Kidney epithelial cell (primary cell): ENCODE measurements at places on chromosomes 11 and 22. TPM values are rescaled to one million over a fixed set of nuclear protein-coding genes. Genes with fewer than 3 reads are reported as not detected.

The OR1S1 gene
- not detected in 2 replicates for total RNA-seq

- DNase-seq = no peak
Measured at GRCh38 chr22:17990147-17990546, 34.2 kb downstream of the MICAL3 start.

DNA sequence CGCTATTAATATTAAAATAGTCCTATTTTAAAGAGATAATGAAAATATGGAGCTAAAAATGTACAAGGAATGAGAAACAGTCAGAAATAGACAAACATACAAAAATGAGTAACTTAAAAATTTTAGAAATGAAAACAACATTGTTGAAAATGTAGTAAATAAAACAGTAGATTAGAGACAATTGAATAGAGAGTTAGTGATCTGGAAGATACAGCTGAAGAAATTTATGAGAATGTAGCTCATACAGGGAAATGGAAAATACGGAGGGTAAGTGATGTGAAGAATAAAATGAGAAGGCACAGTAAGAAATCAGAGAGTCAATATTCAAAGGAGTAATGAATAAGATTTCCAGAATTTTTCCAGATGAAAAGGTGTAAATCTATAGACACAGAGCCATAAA lies 424.8 kb downstream of the SOX6 start:
- no peak for DNase-seq

- DNase-seq = no peak
Measured at GRCh38 chr22:32618441-32619140, 144.0 kb downstream of the FBXO7 start.

DNA sequence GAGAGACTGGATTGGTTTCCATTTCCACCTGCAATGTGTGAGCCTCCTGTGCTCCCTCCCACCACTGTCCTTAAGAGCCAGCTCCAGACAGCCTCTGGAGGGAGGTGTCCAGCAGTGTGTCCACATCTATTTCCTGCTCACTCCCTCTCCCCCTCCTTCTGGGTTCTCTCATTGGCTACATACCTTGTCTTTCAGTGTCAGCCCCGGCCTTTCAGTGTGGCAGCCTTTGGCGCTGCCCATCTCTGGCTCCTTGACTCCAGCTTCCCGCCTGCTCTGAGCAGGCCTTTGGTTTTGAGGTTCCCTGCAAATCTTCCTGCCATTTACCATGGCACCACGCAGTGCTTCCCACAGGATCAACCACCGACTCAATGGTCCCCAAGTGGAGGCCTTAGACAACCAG lies 19.0 kb upstream of the PTPRJ start:
- no peak for DNase-seq

The PRR5 gene
- total RNA-seq = 13.6 and 14.3 TPM in 2 replicates

- DNase-seq = no peak
Measured at GRCh38 chr11:7759010-7759409, 37.7 kb downstream of the OR5P2 start.

DNA sequence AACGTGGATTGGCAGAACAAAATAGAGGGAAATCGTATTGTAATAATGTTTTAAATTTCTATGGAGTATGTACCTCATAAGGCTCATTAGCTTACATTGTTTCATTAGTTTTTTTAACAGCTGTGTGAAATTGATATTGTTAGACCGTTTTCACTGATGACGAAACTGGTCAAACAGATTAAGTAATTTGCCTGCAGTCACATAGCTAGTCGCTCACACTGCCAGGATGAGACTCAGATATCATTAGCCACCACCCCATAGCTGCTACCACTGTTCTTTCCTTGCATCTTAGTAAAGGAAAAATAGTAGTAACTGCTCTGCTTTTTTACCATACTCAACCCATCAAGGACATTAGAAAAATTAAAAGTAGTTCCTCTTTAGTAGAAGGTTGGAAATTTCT lies 64.0 kb downstream of the DKK3 start:
- no peak for DNase-seq

The SPTBN2 gene
- total RNA-seq = 79.4 and 99.9 TPM in 2 replicates

The SCT gene
- 2.1 TPM in 1 of 2 replicates, not detected in the other for total RNA-seq

The ESAM gene
- total RNA-seq = 10.3 and 10.4 TPM in 2 replicates

DNA sequence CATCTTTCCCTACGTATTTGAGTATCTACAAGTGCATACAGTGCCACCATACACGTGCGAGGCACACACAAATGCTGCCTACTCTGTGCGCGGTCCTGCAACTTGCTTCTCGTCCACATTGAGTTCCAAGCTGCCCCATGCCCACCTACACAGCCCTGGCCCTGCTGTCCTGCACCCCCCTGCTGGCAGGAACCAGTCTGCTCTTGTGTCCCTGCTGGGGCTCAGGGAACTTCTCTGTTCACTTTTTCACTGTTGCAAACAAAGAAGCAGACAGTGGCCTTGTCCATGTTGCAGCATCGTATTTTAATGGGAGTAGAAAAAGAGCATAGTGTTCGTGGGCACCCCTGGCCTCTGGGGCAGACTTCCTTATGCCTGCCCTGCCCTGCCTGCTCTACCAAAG lies 14.0 kb downstream of the CPT1A start:
- no peak for DNase-seq

GRCh38 chr11:108887436-108888238 lies 222.8 kb downstream of the DDX10 start:
- DNase-seq = no peak

- no peak for DNase-seq
Measured at GRCh38 chr11:2318707-2319106, 16.9 kb downstream of the TSPAN32 start.

DNA sequence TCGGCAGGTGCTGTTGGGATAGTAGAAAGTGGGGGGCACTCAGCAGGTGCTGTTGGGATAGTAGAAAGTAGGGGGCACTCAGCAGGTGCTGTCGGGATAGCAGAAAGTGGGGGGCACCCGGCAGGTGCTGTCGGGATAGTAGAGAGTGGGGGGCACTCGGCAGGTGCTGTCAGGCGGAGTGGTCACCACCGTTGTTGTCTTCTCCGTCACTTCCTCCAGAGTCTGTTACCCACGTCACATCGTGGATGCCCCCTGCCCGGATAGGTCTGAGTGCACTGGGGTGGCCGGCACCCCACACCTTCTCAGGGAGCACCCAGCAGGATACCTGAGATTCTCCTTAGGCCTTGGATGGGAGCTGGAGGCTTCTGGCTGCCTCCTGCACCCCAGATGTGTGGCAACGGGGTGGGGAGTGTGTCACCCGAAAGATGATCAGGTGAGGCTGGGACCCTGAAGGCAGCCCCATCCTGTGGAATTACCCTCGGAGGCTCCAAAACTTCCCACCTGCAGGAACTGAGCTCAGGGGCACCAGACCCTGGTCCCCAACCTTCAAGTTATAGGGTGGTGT lies 24.1 kb upstream of the KRTAP5-7 start:
- no peak for DNase-seq

- DNase-seq = no peak
Measured at GRCh38 chr11:9616042-9616675, 42.7 kb downstream of the WEE1 start.

- peak; percentile 75 for DNase-seq
Measured at GRCh38 chr11:86497310-86497709, 122.6 kb downstream of the CCDC81 start.

DNA sequence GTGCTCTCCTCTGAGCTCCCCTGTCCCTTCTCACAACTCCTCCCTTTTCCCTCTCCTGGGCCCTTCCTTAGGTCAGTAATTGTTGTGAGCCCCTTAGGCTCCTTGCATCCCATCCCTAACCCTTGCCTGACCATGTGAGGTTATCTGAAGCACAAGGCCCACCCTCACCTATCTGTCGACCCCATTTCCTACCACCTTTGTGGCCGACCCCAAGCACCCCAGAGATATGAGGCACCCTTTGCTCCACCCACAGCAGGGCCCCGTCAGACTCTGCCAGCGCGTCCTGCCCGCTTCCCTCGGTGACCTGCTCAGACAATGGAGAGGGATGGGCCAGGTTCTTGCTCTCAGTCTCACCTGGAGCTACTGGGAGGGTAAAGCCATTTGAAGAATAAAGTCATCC lies 1.3 kb downstream of the GNG3 start:
- DNase-seq = no peak

- DNase-seq = no peak
Measured at GRCh38 chr11:99241066-99241465, 220.3 kb downstream of the CNTN5 start.

The FGF19 gene
- not detected in 2 replicates for total RNA-seq

DNA sequence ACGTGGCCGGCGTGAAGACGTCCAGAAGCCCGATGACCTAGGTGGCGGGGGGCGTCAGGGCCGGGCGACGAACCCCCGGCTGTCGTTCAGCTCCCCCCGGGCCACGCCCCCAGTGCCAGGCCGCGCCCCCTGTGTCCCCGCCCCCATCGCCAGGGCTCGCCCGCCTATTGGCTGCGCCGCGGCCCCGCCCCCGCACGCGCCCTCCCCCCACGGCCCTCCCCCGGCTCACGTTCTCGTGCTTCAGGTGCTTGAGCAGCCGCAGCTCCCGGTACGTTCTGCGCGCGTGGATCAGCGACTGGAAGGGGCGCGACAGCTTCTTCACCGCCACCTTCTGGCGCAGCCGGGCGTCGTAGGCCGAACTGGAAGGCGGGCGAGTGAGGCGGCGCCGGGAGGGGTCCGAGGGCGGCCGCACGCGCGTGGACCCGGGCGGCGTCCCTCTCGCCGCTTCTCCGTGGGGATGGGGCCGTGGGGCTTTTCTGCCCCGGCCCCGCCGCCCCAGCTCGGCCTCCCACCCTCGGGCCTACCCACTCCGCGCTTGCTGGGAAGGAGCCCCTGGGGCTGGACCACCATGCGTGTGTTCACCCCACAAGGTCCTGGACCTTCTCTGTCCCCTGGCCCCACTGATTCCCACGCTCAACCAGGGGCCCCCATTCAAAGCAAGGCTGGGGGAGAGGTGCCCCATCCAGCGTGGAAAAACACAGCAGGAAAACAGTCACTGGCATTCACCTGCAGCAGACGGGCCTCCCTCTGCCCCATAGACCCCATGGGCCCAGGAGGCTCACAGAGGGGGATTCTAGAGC lies 2.4 kb downstream of the MAPK11 start:
- DNase-seq = no peak

The TOMM22 gene
- 56.4 and 76.7 TPM in 2 replicates for total RNA-seq

DNA sequence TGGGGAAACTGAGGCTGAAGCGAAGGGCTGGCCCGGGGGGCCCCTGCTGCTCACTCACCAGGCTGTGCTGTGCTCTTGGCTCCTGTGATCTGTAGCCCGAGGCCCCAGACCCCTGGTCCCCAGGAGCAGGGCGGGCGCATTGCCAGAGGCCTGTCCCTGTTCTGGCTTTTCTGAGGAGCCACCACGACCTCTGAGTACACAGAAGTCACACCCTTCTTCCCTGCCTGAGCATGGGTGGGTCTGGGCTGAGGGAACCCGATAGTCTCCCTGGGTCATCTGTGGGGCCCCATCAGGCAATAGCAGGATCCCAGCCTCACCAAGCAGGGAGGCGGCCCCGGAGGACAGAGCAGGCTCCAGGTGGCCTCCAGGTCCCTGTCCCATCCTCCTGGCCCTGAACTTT lies 5.1 kb downstream of the CASTOR1 start:
- DNase-seq = no peak

- no peak for DNase-seq
Measured at GRCh38 chr11:17197431-17197898, 10.3 kb downstream of the PIK3C2A start.

- no peak for DNase-seq
Measured at GRCh38 chr11:36132940-36133339, 156.3 kb downstream of the COMMD9 start.

- DNase-seq = no peak
Measured at GRCh38 chr11:104522650-104523049, 358.7 kb upstream of the PDGFD start.

GRCh38 chr22:50102946-50103345 lies 13.1 kb downstream of the MOV10L1 start:
- DNase-seq = no peak
